ENCODE measurements at places on chromosomes 7 and 10.

- DNase-seq = no peak
These were observed 51.2 kb upstream of the PCBD1 start for GRCh38 chr10:70939441-70940003.

DNA sequence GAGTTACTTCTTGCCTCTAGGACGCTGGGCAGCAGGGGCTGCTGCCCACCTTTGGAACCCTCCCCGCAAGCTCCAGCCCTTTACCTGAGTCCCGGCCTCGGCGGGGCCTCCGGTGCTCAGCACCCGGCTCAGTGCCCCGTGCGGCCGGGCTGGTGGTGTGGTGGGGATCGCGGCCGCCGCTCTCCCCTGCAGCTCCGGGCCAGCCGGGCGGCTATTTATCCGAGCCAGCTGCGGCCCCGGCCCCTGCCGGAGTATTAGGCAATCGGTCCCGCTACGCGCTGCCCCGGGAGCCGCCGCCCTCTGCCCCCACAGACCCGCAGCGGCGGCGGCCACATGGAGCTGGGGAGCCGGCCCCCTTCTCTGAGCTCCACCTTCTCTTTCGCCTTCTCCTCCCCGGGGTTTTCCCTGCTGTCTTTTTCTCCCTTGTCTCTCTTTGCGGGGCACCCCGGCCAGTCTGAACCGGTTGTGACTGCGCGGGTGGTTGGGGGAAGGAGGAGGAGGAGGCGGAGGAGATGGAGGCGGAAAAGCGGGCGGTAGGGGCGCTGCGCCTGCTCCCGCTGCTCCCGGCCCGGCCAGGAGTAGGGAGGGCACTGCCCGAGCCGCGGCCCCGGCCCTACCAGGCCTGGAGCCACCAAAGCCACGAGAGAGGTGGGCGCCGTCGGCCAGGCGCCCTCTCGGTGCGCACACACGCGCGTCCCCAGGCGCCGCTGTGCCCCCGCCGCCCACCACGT lies at the start of gene SLC16A9:
Gene SLC16A9 (minus strand): TSS at position 456 of the 731 bp plus-strand sequence. CDS start 25,559 bp downstream, outside the sequence.
- peak; percentile 75 for DNase-seq

DNA sequence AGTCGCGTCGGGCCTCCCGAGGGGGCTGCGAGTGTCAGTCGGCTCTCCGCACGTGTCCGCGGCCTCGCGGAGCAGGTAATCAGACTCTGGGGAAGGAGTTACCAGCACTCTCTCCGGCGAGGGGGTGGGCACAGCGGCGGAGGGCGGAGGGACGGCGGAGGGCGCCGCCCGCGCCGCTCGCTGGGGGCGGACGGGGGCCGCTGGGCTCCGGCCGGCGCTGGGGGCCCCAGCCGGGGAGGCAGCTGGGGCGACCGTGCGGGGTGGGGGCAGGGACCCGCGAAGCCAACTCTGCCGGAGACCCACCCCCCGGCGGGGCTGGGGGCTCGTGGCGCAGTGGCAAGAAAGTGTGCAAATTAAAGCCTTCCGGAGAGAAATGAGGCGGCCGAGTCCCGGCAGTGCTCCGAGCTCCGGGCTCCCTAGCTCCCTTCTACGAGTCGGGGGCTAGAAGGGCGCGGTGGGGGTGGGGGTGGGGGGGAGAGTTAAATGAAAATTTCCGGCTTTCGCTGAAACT lies at the start of gene CDK6:
Gene CDK6 (minus strand): TSS at position 85 of the 511 bp plus-strand sequence. CDS start 3,250 bp downstream, outside the sequence.
- DNase-seq = peak; percentile 77

GRCh38 chr7:156234666-156235494 lies 405.7 kb upstream of the RNF32 start:
- DNase-seq = no peak

- DNase-seq = no peak
These were observed 890.0 kb downstream of the GRM8 start for GRCh38 chr7:126362746-126363145.
